ENCODE measurements at places on chromosomes 7 and 10.

GRCh38 chr10:43610636-43611035, 4.4 kb downstream of the ZNF485 start:
- no peaks in the 10 kb centered on the region for H3K27me3 ChIP-seq
- H3K4me1 ChIP-seq: peaks cover 47% of the 10 kb centered on the region
- peaks cover 86% of the 10 kb centered on the region for H3K36me3 ChIP-seq
- no peak overlapping the region for H3K27ac ChIP-seq

GRCh38 chr7:69847921-69848612, 249.8 kb downstream of the AUTS2 start:
- H3K4me1 ChIP-seq: peaks cover 17% of the 10 kb centered on the region
- H3K27ac ChIP-seq: no peak overlapping the region
- no peak for DNase-seq
- no peaks in the 10 kb centered on the region for H3K36me3 ChIP-seq
- H3K27me3 ChIP-seq: peaks cover 2% of the 10 kb centered on the region

GRCh38 chr7:146773506-146773905, 656.9 kb downstream of the CNTNAP2 start:
- no peaks in the 10 kb centered on the region for H3K4me1 ChIP-seq
- H3K36me3 ChIP-seq: no peaks in the 10 kb centered on the region
- H3K4me3 ChIP-seq: no peak overlapping the region
- no peak for DNase-seq
- no peaks in the 10 kb centered on the region for H3K27me3 ChIP-seq
- no peak overlapping the region for H3K27ac ChIP-seq

DNA sequence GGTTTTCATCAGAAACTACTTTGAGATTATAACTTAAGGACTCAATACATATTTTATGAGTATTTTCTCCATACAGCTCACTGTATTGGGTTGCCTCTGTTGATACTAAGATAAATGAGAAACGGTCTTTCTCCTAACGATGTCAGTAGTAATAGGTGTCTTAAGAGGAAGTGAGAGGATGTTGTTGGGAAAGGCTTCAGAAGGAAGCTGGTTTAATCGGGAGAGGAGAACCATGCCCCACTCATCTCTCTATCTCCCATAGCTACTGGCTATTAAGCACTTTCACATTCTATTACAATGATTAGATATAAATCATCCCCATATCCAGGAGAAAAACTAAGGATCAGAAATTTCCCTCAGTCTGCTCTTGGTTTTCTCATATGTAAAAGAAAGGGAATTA, 2.0 kb downstream of the CLEC5A start:
- H3K4me3 ChIP-seq: no peak overlapping the region
- H3K27ac ChIP-seq: no peak overlapping the region
- no peaks in the 10 kb centered on the region for H3K36me3 ChIP-seq
- H3K27me3 ChIP-seq: peaks cover 3% of the 10 kb centered on the region
- no peak for DNase-seq

DNA sequence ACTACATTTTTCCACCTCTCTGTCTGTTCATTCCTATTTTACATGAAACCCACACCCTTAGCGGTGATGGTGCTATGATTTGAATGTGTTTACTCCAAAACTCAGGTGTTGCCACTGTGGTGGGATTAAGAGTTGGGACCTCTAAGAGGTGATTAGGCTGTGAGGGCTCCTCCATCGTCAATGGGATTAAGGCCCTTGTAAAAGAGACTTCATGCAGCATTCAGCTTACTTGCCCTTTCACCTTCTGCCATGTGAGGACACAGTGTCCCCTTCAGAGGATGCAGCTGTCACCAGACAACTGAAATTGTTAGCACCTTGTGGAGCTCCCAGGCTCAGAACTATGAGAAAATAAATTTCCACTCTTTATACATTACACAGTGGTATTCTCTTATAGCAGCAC, 182.2 kb downstream of the NOC3L start:
- DNase-seq: no peak
- H3K4me3 ChIP-seq: no peak overlapping the region
- no peaks in the 10 kb centered on the region for H3K4me1 ChIP-seq

DNA sequence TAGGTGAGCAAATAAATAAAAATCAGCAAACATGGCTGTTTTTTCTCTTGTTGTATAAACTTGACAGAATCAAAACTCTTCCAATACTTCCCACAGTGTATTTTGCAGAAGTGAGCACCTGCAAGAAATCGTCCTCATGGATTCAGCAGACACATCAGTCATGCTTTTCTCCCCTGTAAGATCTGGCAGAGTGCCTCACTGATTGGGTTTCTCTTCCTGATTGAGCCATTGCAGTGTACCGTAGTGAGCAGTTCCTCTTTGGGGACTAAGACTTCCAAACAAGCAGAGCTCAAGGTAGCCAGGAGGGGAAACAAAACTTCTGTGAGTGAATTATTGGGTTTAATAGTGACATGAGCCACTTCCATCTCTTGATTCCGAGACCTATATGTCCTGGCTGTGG, 2.2 kb upstream of the CCDC3 start:
- H3K4me3 ChIP-seq: no peak overlapping the region
- peaks cover 2% of the 10 kb centered on the region for H3K4me1 ChIP-seq
- H3K27me3 ChIP-seq: peaks cover 59% of the 10 kb centered on the region
- H3K27ac ChIP-seq: no peak overlapping the region
- no peak for DNase-seq

GRCh38 chr7:774161-775109, 47.4 kb upstream of the PRKAR1B start:
- peak; percentile 76 for DNase-seq
- peaks cover 11% of the 10 kb centered on the region for H3K36me3 ChIP-seq
- H3K4me3 ChIP-seq: no peak overlapping the region

GRCh38 chr10:106873770-106874603, 290.5 kb downstream of the SORCS1 start:
- no peaks in the 10 kb centered on the region for H3K27me3 ChIP-seq
- H3K36me3 ChIP-seq: no peaks in the 10 kb centered on the region
- H3K4me3 ChIP-seq: no peak overlapping the region
- no peak overlapping the region for H3K27ac ChIP-seq

- H3K27ac ChIP-seq: no peak overlapping the region
- H3K36me3 ChIP-seq: no peaks in the 10 kb centered on the region
- no peak overlapping the region for H3K4me3 ChIP-seq
- no peaks in the 10 kb centered on the region for H3K4me1 ChIP-seq
These were observed 143.0 kb downstream of the RPS24 start for GRCh38 chr10:78176320-78177317.

DNA sequence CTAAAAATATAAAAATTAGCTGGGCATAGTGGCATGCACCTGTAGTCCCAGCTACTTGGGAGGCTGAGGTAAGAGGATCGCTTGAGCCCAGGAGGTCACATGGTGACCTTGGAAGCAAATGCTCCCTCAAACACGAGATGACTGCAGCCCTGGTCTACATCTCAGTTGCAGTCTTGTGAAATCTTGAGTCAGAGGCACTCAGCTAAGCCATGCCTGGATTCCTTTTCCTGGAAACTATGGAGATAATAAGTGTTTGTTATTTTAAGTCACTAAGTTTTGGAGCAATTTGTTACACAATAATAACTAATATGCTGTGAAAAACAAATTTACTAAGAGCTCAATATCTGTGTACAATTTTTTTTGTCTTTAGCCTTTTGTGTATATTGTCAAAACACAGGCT, 284.3 kb upstream of the KAT6B start:
- H3K4me1 ChIP-seq: peaks cover 6% of the 10 kb centered on the region
- H3K4me3 ChIP-seq: no peak overlapping the region
- no peak for DNase-seq
- no peak overlapping the region for H3K27ac ChIP-seq

- H3K36me3 ChIP-seq: no peaks in the 10 kb centered on the region
- H3K27me3 ChIP-seq: no peaks in the 10 kb centered on the region
- DNase-seq: no peak
- H3K4me3 ChIP-seq: no peak overlapping the region
These were observed 756.3 kb downstream of the NXPH1 start for GRCh38 chr7:9189703-9190102.

DNA sequence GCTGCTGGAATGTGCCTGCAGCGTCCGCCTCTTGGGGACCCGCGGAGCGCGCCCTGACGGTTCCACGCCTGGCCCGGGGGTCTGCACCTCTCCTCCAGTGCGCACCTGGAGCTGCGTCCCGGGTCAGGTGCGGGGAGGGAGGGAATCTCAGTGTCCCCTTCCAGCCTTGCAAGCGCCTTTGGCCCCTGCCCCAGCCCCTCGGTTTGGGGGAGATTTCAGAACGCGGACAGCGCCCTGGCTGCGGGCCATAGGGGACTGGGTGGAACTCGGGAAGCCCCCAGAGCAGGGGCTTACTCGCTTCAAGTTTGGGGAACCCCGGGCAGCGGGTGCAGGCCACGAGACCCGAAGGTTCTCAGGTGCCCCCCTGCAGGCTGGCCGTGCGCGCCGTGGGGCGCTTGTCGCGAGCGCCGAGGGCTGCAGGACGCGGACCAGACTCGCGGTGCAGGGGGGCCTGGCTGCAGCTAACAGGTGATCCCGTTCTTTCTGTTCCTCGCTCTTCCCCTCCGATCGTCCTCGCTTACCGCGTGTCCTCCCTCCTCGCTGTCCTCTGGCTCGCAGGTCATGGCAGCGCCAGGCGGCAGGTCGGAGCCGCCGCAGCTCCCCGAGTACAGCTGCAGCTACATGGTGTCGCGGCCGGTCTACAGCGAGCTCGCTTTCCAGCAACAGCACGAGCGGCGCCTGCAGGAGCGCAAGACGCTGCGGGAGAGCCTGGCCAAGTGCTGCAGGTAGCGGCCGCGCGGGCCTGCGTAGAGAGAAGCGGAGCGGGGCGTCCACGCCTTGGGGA, 645 bp downstream of the SLC26A4 start:
- H3K4me3 ChIP-seq: peak overlapping the region; percentile 83
- H3K27me3 ChIP-seq: peaks cover 38% of the 10 kb centered on the region
- H3K36me3 ChIP-seq: no peaks in the 10 kb centered on the region
- H3K27ac ChIP-seq: no peak overlapping the region
- peaks cover 33% of the 10 kb centered on the region for H3K4me1 ChIP-seq

DNA sequence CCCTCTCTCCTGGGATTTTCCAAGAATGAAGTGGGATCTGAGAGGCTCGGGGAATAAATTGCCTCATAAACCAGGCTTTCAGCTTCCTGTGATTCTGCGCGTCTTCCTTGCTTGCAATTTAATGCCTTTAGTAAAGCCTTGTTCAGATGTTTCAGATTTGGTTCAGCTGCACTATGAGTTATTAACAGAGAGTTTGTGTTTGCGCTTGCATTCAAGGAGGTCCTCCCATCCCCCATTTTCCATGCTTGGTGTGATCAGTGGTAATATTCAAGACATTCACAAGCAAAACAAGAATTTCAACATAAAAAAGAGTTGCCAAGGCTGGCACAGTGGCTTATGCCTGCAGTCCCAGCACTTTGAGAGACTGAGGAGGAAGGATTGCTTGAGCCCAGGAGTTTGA, 1068.9 kb downstream of the TYW1 start:
- no peaks in the 10 kb centered on the region for H3K4me1 ChIP-seq
- H3K36me3 ChIP-seq: no peaks in the 10 kb centered on the region
- no peak overlapping the region for H3K4me3 ChIP-seq
- H3K27me3 ChIP-seq: no peaks in the 10 kb centered on the region

DNA sequence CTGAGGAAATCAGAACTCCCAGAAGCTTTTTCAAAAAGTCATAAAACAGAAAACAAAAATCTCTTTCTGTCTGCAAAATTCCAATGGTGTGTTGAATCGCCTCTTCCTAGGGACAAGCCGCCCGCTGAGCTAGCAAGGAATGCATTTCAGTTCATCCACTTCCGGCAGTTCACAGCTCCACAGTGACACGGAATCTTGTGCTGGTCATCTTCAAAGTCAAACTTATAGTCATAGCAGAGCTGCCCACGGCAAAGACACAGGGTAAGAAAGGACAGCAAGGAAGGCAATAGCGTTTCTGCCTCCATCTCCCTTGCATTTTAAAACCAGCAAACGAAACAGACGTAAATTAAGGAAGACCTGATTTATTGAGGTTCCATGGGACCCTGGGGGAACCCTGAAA, 111.2 kb downstream of the GALNT11 start:
- no peak overlapping the region for H3K27ac ChIP-seq
- no peak overlapping the region for H3K4me3 ChIP-seq
- H3K27me3 ChIP-seq: no peaks in the 10 kb centered on the region
- no peak for DNase-seq
- H3K4me1 ChIP-seq: no peaks in the 10 kb centered on the region

DNA sequence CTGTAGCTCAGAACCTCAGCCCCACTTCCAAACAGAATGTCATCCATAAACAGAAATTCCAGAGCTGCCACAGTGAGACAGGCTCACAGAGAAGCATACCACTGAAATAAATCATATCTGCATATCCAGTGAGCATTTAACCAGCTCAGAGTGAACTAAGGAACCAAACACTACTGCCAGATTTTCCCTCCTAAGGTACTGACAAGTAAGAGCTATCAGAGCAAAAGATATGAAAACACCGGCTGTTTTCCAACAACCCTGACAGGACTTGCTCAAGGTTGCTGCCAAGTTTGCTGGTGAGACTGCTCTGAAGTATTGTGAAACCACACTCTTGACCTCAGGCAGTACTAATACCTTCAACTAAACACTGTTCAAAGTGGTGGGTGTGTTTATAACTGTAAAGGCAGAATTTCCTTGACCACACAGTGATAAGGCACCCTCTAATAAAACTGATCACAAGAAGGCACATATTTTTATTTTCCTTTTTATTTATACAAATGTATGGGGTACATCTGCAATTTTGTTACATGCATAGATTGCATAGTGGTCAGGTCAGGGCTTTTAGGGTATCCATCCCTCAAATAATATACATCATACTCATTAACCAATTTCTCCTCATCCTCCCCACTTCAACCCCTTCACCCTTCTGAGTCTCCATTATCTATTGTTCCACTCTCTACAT, 18.3 kb downstream of the SGMS1 start:
- no peaks in the 10 kb centered on the region for H3K36me3 ChIP-seq
- no peak overlapping the region for H3K4me3 ChIP-seq
- peak overlapping the region; percentile 32 for H3K27ac ChIP-seq
- peaks cover 59% of the 10 kb centered on the region for H3K4me1 ChIP-seq

DNA sequence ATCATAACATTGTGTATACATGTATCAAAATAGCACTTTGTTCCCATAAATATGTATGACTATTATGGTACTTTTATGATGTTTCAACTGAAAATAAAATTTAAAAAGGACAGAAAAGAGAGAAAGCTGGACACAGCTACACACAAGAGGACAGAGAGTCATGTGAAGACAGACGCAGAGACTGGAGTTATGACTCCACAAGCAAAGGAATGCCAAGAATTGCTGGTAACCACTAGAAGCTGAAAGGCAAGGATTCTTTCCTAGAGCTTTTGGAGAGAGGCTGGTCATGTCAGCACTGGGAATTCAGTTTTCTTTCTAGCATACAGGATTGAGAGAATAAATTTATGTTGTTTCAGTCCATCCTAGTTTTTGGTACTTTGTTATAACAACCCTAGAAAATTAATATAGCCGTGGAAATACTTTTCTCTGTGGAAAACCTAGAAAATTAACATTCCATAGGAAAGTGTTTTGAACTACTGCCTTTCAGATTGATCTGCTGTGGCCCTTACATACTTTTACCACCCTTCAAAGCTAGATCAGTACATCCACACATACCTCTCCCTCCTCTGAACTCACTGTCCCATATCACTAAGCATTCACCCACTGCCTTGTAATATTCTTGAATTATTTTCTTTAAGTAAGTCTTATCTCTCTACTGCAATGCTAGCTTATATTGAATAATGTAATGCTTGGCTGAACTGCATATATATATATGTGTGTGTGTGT, 575.3 kb downstream of the IPMK start:
- H3K4me1 ChIP-seq: no peaks in the 10 kb centered on the region
- no peaks in the 10 kb centered on the region for H3K27me3 ChIP-seq
- H3K27ac ChIP-seq: no peak overlapping the region
- H3K4me3 ChIP-seq: no peak overlapping the region
- no peak for DNase-seq

- peak overlapping the region; percentile 46 for H3K27ac ChIP-seq
- peak; percentile 33 for DNase-seq
- peaks cover 22% of the 10 kb centered on the region for H3K4me1 ChIP-seq
- peaks cover 4% of the 10 kb centered on the region for H3K36me3 ChIP-seq
- H3K27me3 ChIP-seq: no peaks in the 10 kb centered on the region
These were observed 18.6 kb upstream of the SMO start for GRCh38 chr7:129169686-129170440.
